B cell (primary cell): ENCODE measurements at places on chromosomes 4 and X. TPM values are rescaled to one million over a fixed set of nuclear protein-coding genes. Genes with fewer than 3 reads are reported as not detected.

GRCh38 chr4:159698336-159698735, 595.5 kb downstream of the RAPGEF2 start:
- no peak for DNase-seq

- no peak for DNase-seq
These were observed 188.4 kb upstream of the RPL34 start for GRCh38 chr4:108431986-108432385.

GRCh38 chr4:151991884-151992167, 231.0 kb upstream of the GATB start:
- DNase-seq, result no peak

DNA sequence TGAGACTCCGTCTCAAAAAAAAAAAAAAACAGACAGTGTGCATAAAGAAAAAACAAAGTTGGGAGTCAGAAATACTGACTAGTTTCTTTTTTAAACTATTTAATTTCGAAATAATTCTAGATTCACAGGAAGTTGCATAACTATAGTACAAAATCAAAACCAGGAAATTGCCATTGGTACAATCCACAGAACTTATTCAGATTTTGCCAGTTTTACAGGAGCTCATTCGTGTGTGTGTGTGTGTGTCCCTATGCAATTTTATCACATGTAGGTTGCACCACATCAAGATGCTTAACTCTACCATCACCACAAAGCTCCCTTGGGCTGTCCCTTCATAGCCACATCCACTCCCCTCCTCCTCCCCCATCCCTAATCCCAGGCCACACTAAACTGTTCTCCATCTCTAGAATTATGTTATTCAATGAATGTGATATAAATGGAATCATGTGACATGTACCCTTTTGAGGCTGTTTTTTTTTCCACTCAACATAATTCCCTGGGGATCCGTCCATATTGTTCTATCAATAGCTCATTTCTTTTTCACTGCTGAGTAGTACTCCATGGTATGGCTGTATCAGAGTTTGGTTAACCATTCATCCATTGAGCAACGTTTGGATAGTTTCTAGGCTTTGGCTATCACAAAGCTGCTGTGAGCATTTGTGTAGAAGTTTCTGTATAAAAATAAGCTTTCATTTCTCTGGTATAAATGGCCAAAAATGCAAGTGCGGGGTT, 16.3 kb upstream of the DDX3X start:
- DNase-seq, result no peak

- no peak for DNase-seq
These were observed 64.5 kb downstream of the SMC1A start for GRCh38 chrX:53357799-53358530.

GRCh38 chr4:76923619-76924357, 25.8 kb upstream of the SEPTIN11 start:
- DNase-seq, result no peak

GRCh38 chrX:320126-320783, 1.7 kb upstream of the GTPBP6 start:
- peak; percentile 50 for DNase-seq

- peak; percentile 55 for DNase-seq
These were observed 20.8 kb downstream of the ARHGEF6 start for GRCh38 chrX:136759968-136760367.

Gene MTMR1
- 30.8 and 55.7 TPM in 2 replicates for polyA plus RNA-seq

Gene KLB
- polyA plus RNA-seq, result 0.01 and 0.09 TPM in 2 replicates

DNA sequence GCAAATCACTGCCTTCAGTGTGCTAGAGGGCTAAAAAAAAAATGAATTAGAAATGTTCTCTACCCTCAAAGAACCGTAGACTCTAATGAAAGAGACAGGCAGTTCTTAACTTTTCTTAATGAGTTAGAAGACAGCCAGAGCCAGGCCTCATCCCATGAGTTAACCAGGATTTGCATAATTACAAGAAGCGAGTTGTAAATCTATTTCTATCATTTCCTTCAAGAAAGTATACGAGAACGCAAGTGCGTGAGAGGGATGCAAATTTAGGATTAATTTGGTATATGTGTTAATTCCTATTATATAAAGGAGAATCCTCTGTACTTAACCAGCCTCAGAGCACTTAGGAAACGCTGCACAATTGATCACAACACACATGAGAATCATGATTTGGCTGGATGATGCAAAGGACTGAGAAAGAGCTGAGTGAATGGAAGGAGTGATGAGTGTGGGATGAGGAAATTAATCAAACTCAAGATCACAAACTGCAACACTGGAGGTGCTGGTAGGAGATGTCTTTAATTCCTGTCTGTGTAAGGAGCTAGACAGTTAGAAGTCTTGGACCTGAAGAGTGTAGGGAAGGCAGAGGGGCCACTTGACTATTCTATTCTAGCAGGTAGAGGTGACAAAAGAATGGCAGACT, 157.2 kb downstream of the ATP10D start:
- DNase-seq, result no peak

Gene TCEANC
- 5.5 and 6.0 TPM in 2 replicates for polyA plus RNA-seq

Gene CLRN2
- polyA plus RNA-seq, result not detected in 2 replicates

Gene MAGEB3
- polyA plus RNA-seq, result not detected in 2 replicates

DNA sequence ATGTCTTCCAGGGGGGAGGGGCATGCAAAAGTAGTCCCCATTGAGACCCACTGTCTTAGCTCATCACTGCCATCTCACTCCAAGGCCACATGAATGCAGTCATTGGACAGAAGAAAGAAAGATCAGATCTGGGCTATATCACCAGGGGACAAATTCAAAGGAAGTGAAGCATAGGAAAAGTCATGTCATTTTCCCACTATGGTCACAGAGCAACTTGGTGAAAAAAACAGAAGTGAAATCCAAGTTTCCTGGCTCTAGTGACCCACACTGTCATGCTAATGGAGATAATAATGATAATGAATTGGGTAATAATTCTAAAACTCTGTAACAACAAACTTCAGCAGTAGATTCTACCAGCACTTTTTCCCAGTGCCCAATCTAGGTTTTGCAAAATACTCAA, 9.9 kb downstream of the LHFPL1 start:
- DNase-seq, result no peak

Gene CTAG1B
- 0.09 TPM in 1 of 2 replicates, not detected in the other for polyA plus RNA-seq

- peak; percentile 84 for DNase-seq
These were observed 1.3 kb downstream of the AFF1 start for GRCh38 chr4:86935853-86936733.

- DNase-seq, result no peak
These were observed 2.6 kb upstream of the ADH1A start for GRCh38 chr4:99293357-99293756.

Gene HS6ST2
- not detected in 2 replicates for polyA plus RNA-seq

Gene H2BW2
- not detected in 2 replicates for polyA plus RNA-seq
